ENCODE measurements at places on chromosomes 7 and 10.

- no peak for DNase-seq
Observed at GRCh38 chr7:46224363-46224762, 303.3 kb upstream of the IGFBP3 start.

GRCh38 chr7:137578541-137578940, 235.0 kb upstream of the PTN start:
- no peak for DNase-seq

DNA sequence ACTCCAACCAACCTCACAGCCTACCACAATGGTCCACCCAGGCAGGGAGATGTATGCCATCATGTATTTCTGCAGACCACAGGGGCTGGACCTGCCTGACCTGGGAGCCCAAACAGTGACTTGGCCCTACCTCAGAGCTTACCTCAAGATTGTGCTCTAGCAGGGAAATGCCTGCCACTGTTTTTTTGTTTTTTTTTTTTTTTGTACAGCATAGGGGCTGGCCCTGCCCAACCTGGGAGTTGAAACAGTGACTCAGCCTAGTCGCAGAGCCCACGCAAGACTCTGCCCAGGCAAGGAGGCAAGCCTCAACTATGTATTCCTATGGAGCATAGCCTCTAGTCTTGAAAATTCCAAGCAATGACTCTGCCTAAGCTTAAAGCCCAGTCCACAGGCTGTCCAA, 39.3 kb upstream of the CDK6 start:
- DNase-seq = no peak

GRCh38 chr10:126500866-126501265, 112.6 kb upstream of the ADAM12 start:
- DNase-seq = no peak

- DNase-seq = no peak
Observed at GRCh38 chr7:98992076-98992475, 113.7 kb downstream of the TRRAP start.

- no peak for DNase-seq
Observed at GRCh38 chr7:1123715-1124114, 35.8 kb downstream of the GPER1 start.

DNA sequence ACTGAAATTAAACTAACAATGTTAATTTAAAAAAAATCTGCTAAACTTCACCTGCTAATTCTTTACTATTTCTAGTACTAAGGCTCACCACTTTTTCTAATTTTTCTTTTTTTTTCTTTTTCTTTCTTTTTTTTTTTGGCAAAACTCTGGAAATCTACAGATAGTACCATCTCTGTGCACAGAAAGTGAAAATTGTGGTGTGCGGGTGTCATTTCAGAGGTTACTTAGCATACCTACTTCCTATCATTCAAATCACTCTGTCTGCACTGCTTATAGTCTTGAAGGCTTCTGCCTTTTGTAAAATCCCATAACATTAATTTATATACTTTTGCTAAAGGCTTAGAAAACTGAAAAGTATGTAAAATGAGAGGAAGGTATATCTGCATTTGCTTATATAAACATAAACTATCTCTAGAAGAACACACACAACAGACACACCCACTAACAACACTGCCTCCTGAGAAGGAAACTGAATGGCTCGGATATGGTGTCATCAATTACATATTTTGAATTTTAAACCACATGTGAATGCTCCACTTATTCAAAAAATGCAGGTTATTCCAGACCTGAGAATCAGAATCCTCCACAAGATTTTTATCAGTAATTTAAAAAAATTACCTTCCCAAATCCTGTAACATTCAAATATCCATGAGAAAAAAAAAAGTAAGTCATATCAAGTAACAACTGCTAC, 229.5 kb downstream of the PARD3 start:
- DNase-seq = no peak

DNA sequence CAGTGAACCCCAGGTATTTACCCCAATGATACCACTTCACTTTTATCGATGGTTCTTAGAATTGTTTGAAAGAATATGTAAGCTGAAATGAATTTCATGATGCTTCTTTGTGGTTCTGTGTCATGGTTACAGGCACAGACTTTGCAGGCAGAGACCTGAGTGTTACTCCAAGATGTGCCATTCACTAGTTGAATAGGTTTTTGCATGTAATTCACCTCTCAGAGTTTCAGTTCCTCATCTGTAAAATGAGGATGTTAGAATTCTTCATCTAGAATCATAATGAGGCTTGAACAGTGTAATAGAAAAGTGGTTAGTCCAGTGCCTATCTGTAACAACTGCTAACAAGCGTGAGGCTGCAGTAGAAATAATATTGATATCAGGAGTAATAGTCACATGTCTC, 54.6 kb downstream of the VSTM2A start:
- no peak for DNase-seq

- DNase-seq = no peak
Observed at GRCh38 chr7:17661982-17662585, 278.2 kb downstream of the SNX13 start.

DNA sequence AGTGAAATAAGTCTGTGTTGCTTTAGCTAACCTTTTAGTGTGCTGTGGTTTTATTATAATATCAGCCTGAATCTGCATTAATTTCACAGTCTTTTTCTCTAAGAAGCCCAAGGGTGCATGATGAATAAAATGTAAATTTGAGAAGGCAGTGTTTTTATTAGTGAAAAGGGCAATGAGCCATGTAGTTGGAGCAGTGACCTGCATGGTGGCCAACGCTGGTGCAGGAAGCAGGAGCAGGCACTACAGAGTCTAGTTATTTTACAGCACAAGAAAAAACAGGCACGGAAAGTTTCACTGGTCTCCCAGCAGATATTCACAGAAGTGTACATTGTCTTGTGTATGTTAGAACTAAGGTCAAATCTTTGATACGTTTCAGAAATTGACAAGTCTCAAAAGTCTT, 247.8 kb downstream of the CELF2 start:
- no peak for DNase-seq

DNA sequence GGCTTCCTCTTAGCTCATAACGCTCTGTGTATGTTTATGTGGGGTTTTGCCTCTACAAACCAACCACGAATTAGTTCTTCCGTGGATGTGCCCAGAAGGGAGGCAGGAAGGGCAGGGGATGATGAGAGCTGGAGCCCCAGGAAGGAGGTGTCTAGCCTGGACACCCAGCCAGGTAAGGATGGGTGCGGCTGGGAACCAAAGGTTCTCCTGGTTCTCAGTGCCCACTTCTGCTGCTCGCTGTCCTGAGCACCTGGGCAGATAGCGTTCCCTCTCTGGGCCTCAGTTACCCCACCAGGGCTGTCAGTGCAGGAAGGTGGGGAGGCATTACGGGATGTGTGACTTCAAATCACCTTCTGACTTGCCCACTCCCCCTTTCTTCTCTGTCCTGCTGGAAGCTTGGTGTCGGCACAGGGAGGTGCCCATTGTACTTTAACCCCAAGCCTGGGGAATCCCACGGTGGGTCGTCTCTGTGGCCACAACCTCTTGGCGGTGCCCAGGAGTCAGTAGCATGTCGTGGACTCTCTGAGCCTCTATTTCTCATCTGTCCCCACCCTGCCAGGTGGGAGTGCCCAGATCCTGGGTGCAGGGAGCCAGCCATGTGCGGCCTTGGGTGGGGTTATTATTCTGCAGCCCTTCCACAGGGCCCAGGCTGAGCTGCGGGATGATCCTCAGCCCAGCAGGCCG, 18.7 kb upstream of the PCBD1 start:
- no peak for DNase-seq

DNA sequence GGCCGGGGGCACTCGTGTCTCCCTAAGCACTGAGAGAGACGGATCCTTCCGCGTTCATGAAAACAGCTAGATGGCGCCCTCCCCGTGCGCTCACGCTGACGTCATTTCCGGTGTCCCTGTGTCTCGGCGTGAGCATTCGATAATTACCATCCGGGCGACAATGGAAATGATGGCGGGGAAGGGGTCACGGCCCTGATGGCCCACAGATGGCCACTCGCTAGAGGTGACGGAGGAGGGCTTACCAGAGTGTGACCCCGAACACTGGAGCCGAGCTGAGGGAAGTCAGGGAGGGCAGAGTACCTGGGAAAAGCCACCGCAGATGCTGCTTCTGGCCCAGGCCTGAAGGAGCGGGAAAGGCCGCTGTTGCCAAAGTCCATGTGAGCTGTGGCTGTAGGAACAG, 222.9 kb downstream of the TCERG1L start:
- no peak for DNase-seq

GRCh38 chr10:133257489-133258065, 19.1 kb downstream of the ADAM8 start:
- DNase-seq = peak; percentile 69

- no peak for DNase-seq
Observed at GRCh38 chr7:122315507-122316466, 11.2 kb upstream of the FEZF1 start.

GRCh38 chr7:27960415-27960814, 220.2 kb downstream of the JAZF1 start:
- DNase-seq = no peak

- peak; percentile 74 for DNase-seq
Observed at GRCh38 chr10:113386005-113386404, 166.8 kb upstream of the HABP2 start.

DNA sequence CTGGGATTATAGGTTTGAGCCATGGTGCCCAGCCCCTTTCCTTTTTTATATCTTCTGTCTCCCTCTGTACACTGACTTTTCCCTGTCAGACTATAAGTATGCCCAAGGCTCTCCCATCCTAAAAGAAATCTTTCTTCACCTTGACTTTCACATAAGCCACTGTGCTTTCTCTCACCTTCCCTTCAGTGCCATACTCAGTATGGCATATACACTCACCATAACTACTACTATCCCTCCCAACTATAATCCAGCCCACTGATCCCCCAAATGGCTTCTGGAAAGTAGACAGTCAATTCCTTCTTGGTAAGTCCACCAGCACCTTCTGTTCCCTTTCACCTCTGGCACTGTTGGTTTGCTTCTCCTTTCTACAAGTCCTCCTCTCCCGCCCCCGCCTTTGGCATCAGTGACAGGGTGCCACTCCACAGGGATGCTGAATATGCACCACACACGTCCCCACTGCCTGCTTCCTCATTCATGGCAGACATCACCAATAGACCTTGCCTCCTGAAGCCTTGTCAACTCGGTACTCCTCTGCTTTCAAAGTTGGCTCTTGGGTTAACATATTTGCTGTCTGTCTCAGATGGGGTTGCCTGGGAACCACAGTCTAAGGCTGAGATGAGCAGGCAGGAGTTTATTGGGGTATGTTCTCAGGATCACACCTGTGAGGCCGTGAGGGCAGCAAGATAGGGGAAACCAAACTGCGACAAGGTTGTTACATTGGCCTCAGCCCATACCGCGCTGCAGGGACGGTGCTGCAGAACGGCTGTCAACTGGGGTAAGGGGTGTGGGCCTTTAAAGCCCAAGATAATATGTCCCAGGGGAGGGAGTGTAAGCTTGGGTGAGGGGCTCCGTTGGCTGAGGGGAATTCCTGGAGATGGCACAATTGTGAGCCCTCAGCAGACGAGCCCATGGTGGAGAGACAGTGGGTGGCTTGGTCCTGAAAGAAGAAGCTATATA, 7.2 kb upstream of the PSAP start:
- peak; percentile 92 for DNase-seq

DNA sequence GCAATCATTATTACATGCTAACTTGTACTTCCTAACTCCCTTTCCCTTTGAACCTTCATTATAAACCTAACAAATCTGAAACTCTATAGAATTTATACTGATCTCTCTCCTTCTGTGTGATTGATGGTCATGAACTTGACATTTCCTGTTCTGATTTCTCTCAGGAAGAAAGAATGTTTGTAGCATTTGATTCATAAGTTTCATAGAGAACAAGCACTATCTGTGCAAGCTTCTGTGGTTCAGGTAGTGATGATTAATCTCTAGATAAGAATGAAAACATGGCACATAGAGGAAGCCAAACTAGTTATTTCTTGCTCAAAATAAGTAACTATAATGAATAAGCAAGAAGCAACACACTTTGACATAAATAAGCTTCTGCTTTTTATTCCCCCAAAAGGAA, 34.2 kb downstream of the TFPI2 start:
- no peak for DNase-seq

GRCh38 chr7:128904381-128905197, 5.9 kb downstream of the KCP start:
- DNase-seq = peak; percentile 82

DNA sequence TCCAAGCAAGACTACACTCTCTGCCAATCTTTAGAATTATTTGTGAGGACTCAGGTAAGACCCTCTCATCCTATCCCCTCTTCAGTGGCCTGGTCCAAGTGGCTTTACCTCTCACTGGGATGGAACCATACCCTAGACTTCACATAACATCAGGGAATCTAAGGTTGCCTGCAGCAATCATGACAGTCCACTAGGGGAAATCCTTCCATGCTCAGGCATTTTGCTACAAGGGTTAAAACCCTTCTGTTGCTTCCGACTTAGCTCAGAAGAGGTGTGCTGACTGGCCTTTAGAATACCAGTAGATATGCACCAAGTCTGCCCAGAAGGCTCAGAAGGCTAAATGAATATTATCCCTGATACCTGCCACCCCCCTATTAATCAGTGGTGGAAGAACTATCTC, 24.9 kb upstream of the NPS start:
- DNase-seq = no peak

GRCh38 chr10:54900584-54900983, 99.6 kb upstream of the PCDH15 start:
- DNase-seq = no peak

DNA sequence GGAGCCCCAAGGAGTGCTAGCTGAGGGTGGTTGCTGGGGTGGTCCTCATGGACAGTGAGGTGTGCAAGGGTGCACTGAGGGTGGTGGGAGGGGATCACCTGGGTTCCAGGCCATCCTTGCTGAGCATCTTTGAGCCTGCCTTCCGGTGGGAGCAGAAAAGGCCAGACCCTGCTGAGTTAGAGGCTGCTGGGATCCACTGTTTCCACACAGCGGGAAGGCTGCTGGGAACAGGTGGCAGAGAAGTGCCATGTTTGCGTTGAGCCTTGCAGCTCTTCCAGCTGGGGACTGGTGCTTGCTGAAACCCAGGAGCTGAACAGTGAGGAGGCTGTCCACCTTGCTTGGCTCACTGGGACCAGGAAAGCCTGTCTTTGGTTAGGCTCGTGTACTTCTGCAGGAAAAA, 34.9 kb downstream of the PRF1 start:
- no peak for DNase-seq

DNA sequence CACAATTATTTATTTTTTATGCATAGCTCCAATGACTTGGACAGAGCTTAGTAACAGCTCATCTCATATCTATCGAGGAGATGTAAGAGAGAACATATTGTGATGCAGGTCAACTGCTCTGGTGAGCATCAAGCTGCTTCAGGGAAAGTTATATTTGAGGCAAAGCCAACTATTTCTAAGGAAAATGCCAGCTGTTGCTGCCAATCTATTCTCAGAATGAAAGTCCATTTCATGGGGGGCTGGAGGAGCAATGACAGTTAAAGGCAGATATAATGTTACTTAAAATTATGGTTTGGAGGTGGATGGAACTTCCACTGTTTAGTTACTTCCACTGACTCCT, 424.8 kb downstream of the KIF20B start:
- DNase-seq = no peak

GRCh38 chr7:156766666-156767065, 126.1 kb downstream of the RNF32 start:
- no peak for DNase-seq
